ENCODE measurements at places on chromosomes 2 and 18. TPM values are rescaled to one million over a fixed set of nuclear protein-coding genes. Genes with fewer than 3 reads are reported as not detected.

GLB1L gene
- 6.6 TPM for total RNA-seq

PLEK gene
- not detected for total RNA-seq

GKN2 gene
- total RNA-seq = 3.7 TPM

QPCT gene
- 18.6 TPM for total RNA-seq

SLC4A5 gene
- total RNA-seq = 0.40 TPM

CFC1 gene
- not detected for total RNA-seq

CDCA7 gene
- total RNA-seq = 47.0 TPM

ANKRD30B gene
- not detected for total RNA-seq

PLA2R1 gene
- 2.8 TPM for total RNA-seq

IL18RAP gene
- not detected for total RNA-seq

ADAM23 gene
- 10.0 TPM for total RNA-seq

COL4A3 gene
- 0.45 TPM for total RNA-seq

CHAC2 gene
- total RNA-seq = 13.4 TPM
